ENCODE measurements at places on chromosomes 11 and 22.

DNA sequence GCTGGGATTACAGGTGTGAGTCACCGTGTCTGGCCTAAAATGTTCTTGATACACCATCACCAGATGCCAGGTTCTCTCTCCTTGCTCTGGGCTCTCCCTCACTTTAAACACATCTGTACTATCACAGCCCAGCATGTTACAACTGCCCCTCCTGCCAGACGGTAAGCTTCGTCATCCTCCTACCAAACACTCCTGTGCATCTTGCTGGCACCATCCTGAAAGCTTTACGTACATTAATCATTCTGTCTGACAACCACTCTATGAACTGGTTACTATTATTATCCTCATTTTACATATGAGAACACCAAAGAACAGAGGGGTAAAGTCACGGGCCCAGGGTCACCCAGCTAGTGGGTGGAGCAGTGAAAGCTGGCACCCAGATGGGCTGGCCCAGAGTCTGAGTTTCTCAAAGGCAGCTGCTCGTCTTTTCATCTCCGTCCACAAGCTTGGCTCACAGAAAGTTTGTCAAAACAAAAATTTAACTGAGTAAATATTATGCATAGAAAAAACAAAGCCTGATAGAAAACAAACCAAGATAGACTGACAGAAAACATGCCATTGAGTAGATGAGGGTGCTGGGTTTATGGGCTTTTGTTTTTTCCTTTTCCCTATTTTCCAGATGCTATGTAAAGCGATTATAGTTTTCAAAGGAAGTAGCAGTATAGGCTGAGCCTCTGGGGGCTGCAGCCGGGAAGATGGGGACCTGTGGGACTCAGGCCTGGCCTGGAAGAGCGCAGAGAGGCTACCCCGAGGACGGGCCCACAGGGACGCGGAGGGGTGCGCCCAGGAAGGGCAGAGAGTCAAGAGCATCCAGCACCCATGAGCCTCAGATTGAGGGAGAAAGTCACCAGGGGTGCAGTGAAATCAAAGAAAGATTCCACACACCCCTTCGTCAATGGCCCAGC lies 9.5 kb downstream of the PLA2G6 start:
- no peak for DNase-seq

- DNase-seq = no peak
Measured at GRCh38 chr11:30210357-30210756, 20.5 kb upstream of the FSHB start.

DNA sequence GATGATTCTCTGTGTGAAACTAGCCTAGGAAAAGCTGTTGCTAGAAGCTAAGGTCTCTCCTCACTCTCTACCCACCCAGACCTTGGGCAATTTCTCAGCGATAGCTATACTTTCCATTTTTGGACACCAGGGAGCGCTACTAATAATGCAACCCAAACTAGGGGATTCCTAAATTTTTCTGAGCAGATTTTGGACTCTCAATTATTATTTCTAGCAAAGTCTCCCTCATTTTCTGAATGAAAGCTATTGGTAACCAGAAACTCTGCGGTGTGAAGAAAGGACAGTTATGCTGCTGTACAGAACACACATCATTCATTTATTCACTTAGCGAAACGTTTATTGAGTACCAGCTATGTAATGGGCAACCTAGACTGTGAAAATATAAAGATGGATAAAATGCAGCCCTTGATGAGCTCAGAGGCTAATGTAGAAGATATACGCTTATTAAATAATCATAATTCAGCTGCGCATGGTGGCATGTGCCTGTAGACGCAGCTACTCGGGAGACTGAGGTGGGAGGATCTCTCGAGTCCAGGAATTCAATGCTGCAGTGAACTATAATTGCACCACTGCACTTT lies 6.1 kb upstream of the STIM1 start:
- no peak for DNase-seq

GRCh38 chr22:47355388-47355725 lies 592.9 kb downstream of the TBC1D22A start:
- no peak for DNase-seq

- no peak for DNase-seq
Measured at GRCh38 chr11:57901756-57902155, 121.9 kb upstream of the OR9Q1 start.

DNA sequence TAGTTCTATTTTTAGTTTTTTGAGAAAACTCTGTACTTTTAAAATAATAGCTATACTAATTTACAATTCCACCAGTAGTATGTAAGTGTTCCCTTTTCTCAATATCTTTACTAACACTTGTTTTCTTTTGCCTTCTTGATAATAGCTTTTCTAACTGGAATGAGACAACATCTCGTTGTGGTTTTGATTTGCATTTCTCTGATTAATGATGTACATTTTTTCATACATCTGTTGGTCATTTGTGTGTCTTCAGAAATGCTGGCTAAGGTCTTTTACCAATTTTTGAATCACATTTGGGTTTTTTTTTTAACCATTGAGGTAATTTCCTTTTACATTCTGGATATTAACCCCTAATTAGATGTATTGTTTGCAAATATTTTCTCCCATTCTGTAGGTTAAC lies 258.9 kb downstream of the DYNC2H1 start:
- no peak for DNase-seq

DNA sequence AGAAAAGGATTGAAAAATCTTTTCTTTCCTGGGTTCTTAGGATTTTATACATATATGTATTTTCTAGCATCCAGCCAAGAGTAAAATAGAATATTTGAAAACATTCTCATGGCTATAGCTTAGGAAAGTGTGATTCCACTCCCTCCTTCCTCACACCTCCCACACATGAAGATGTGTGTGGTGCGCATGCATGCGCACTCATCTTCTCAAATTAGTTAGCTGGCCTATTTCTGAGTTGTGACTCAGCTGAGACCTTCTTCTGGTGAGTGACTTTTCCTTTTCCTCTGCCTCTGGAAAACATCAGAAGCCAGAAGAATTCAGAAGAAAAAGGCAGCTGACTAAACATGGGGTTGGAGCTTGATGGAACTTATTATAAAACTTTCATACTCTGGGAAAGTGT lies 149.8 kb downstream of the OR4C45 start:
- no peak for DNase-seq

DNA sequence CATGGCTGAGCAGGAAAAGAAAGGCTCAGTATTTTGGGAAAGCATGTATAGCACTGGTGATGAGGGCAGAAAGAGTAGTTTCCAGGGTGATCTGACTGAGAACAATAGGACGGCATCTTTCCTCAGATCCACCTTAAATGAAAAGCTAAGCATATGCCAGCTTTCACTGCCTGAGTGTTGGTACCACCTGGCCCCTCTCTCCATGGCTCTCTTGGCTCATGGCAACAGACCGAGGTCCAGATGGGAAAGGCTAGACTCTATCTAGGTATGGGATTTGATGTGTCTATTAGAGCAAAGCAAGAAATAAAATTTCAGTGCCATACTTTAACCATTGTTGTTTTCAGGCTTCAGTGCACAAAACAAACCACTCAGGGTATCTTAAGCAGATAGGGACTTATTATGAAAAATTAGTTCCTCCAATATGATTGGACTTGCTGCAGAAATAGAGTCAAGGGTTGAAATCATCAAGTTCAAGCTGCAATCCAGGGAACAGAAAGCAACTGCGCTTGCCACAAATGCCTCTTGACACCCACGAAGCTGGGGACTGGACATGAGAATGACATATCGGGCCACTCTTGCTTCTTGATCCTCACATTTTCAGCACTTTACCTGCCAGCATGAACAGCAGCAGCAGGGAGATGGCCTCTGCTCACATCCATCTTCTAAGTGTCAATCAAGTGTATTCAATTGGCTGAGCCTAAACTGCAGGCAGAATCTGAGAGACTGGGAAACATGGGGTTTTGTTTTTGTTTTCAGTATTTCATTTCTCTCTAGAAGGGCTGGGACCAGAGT lies 64.0 kb upstream of the SNX19 start:
- DNase-seq = no peak

- no peak for DNase-seq
Measured at GRCh38 chr22:18058371-18059093, 19.3 kb upstream of the PEX26 start.
